ENCODE measurements at places on chromosomes 2 and 18.

DNA sequence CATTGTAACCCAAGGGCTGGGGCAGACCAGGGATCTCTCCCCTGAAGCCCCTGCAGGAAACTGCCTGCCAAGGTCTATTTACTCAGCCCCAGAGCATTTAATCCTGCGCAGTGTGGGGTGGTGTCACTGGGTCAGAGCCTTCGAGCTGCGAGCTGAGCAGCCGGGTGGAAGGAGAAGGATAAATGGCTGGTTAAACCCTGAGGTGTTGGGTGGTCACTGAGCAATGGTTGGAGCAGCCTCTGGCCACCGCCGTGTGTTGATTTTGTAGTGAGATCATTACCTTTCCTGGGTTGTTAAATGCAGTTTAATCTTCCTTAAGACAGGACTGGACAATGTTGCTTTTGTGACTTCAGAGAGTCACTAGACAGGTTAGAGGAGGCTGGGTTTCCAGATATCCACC lies 98.1 kb downstream of the SETBP1 start:
- no peak for DNase-seq

GRCh38 chr2:177315364-177315763 lies 50.8 kb upstream of the NFE2L2 start:
- no peak for DNase-seq

DNA sequence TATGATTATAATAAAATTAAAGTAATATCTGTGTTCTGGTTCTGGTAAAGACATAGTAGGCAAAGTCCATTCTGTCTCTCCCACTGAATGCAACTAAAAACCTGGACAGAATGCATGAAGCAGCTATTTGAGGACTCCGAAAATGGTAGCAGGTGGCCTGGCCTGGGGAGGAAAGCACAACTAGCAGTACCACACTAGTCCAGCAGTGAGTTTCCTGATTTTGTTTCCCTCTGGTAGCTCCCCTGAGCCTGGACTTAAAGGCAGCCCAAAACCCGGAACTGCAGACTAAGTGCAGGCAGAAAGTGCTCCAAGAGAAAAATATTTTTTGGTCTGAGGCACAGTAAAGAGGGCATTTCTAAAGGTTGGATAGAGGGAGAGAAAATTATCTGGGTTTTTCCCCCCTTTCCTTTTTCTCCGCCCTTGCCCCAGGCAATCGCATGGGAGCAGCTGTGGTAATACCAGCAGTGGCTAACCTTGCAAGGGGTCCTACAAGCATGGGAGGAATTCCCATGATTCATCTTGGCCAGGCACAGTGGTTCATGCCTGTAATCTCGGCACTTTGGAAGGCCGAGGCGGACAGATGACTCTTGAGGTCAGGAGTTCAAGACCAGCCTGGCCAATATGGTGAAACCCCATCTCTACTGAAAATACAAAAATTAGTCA lies 32.3 kb downstream of the ASXL2 start:
- no peak for DNase-seq

DNA sequence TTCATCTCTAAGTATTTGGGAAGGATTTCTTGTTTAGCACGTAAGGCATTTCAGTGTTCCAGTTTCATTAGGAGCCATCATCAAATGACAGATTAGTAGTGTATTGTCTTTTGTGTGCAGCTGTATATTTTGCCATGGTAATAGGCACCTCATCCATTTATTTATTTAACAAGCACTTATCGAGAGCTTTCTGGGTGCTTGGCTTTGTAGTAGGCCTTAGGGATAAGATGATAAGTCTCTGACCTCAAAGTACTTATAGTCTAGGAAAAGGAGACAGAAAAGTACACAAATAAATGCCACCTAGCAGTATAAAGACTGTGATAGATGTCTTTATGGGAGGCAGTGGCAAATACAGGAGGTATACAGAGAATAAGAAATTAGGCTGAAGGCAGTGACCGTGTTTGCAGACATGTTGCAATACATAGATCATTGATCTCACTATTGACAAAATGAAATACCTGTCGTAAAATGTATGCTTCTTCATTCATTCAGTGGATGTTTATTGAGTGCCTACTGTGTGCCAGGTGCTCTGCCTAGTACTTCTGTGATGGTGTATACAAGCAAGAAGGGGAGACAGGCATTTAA lies 265.9 kb downstream of the SETBP1 start:
- DNase-seq, result no peak

GRCh38 chr2:142881619-142882018 lies 4.2 kb downstream of the KYNU start:
- DNase-seq, result no peak

- DNase-seq, result no peak
These were observed 265.1 kb upstream of the SIX2 start for GRCh38 chr2:45274250-45274926.

DNA sequence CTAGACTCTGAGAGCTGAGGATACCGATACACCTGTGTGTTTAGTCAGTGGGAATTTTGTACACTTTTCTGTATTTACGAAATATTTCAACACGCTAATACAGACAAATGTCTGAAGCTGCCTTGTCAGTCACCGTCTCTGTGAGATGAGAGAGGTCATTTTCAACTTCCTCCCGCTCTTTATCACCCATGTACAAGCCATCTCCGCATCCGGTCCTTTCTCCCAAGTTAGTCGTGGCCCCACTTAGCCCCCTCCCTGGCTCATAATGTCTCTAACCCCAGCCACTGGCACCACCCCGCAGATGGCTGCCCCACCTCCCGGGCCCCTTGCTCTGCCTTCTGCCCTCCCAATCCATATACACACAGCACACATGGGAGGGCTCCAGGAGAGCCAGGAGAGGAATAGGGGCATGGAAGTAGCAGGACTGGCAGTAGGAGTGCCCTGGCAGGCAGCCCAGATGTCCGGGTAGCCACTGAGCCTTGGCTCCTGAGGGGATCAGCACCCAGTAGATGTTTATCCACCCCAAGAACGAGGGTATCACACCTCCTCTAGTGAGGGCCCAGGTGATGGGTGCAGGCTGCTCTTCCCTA lies 2.0 kb upstream of the RUFY4 start:
- DNase-seq, result no peak

GRCh38 chr18:26656431-26656943 lies 108.1 kb upstream of the KCTD1 start:
- DNase-seq, result no peak

DNA sequence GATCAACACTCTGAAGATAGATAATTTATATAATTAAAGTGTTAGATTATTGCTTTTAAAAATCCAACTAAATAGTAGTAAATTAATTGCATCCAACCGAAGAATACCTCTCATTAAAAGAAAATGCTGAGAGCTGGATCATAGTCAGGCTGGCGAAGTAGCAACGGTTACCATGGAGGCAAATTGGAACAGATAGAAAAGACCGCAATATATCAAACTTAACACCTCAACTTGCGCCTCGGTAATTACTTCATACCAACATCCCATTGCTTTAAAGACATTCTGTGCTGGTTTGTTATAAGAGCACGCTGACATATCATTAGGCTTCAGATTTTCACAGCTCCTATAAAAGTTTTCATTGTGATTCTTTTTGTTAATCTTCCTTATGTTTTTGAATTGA lies 183.8 kb upstream of the ZC3H15 start:
- no peak for DNase-seq

DNA sequence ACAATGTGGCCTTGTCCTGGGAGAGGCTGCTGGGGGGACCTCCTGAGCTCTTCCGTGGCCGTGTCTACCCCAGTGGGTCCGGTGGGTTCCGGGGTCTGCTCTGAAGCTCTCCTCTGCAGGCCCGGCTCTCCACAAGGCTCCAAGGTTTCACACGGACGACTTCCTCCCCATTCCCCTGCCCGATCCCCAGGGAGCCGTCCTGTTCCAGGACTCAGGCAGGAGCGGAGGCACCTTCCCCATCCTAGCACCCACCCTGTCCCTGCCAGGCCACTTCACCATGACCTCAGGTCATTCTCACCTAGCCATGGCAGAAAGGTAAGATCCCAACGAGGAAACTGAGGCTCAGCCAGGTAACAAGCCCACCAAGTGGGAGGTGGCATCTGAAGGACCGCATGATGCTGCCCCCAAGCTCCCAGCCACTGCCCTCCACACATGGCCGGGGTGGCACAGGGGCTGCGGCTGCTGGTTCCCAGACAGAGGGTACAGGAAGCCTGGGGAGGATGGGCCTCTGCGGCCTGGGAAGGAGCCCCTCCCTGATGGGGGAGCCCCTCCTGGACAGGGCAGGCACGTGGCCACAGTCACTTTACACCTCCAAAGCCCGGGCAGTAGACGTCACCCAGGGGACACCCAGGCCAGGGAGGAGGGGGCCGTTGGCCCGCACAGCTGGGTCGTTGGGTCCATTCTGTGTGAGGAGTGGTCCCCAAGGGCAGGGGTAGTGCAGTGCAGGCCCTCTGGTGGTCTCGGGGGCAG lies 274.0 kb downstream of the NDUFA10 start:
- DNase-seq, result no peak
